ENCODE measurements at places on chromosomes 6 and 20.

GRCh38 chr6:38782616-38783015, 67.5 kb downstream of the DNAH8 start:
- DNase-seq, result no peak

- DNase-seq, result no peak
Measured at GRCh38 chr6:129785756-129786135, 75.4 kb downstream of the TMEM244 start.

DNA sequence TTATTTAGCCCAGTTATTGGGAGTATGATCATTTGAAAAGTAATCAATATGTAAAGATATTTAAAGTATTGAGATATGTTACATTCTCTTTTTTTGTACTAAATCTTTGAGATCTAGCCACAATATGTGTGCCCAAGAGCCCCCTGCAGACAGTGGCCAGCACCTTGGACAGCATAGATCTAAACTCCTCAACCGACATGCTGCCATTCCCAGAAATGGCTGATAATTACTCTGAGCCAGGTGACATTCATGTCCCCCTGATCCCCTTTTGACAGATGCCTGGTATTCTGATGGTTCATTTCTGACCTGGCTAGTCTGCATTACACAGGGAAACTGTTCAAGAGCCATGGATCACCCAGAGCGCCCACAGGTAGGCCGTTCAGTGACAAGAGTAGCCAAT, 177.1 kb downstream of the ZDHHC14 start:
- DNase-seq, result no peak

DNA sequence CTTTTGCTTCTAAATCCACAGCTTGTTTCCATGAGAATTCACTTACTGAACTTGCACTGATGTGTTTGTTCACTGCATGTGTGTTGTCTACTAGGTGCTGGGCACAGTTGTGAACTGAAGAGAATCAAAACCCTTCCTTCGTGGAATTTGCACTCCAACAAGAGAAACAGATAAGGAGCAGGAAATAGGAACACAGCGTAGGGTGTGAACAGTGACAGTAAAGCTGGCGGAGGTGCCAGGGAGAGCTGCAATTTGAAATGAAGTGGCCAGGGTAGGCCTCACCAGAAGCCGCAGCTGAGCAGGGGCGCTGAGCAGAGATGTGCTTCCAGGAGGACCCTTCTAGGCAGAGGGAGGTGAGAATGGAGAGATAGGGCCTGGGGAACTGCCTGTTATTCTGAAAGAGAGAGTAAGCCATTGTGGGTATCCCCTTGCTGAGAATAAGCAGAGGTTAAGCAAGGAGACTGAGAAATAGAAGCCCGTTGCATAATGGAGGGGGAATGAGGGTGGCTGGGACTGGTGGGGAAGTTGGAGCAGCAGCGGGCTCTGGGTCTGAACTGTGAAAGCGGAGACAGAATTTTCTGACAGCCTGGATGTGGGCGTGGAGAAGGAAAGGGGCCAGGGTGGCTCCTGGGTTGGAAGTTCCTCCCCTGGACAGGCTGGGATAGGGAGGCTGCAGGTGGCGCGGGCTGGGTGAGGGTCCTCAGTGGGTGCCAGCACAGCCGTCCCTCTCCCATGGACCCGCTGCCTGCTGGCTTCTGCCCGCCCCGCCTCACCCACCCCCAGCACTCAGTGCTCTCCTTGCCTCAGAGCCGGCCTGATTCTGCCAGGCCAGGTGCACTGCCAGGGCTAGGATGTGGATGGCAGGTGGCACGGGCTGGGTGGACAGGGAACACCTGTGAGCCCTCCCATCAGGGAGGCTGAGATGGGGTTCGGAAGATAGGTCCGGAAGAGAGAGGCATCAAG, 114.7 kb upstream of the AFDN start:
- DNase-seq, result no peak

- DNase-seq, result no peak
Measured at GRCh38 chr6:75233092-75233615, 10.4 kb downstream of the COX7A2 start.

DNA sequence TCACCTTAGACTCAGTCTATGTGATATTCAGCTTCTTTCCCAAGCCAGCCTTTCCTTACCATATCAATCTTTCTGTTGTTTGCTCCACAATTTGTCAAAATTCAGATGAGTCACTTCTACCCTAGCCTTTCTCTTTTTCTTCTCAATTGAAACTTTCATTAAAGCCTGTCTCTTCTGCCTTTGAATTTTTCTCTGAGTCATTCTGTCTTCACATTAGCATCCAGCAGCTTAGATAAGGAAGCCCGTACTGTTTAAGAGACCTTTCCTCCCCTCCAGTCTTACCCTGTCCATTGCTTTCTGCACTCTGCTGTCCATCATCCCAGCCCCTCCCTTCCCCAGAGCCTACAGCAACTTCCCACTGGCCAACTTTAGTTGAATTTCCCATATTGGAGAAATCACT, 34.9 kb upstream of the RALGAPA2 start:
- no peak for DNase-seq

GRCh38 chr6:127216810-127217789, 49.6 kb upstream of the RNF146 start:
- no peak for DNase-seq

GRCh38 chr6:141726248-141726647, 406.5 kb upstream of the GJE1 start:
- DNase-seq, result no peak

GRCh38 chr20:13261460-13262301, 40.6 kb downstream of the ISM1 start:
- peak; percentile 40 for DNase-seq

DNA sequence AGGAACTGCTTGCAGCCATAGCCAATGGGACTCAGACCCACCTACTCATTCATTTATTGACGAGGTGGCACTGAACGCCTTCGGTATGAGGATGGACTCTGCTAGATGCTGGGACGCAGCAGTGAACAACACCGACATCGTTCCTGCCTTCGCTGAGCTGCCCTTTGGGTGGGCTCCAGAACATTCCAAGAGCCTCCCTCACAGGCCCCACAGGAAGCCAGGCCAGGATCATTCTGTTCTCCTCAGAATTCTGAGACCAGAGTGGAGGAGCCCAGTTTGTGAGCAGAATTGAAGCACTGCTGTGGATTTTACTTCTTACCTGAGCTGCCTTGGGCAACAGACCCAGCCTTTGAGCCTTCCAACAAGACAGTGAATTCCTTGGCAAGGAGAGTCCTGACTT, 82.1 kb downstream of the KCNB1 start:
- DNase-seq, result no peak

DNA sequence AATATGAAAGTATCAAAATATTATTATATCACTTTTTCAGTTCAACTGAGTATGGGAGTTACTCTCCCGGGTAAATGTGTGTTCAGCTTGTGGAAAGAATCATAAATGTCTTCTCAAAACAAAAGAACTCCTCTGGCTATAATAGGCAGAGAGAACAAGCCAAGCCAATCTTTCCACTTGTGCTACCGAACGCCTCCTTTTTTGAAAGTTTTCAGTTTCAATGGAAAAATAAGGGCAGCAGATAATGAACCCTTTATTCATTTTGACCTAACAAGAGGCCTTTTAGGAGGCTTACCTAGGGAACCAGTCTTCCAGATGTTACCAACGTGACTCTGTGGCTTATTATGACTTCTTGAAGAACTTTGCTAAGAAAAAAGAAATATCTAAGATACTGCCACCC, 67.5 kb downstream of the PDE7B start:
- DNase-seq, result no peak

DNA sequence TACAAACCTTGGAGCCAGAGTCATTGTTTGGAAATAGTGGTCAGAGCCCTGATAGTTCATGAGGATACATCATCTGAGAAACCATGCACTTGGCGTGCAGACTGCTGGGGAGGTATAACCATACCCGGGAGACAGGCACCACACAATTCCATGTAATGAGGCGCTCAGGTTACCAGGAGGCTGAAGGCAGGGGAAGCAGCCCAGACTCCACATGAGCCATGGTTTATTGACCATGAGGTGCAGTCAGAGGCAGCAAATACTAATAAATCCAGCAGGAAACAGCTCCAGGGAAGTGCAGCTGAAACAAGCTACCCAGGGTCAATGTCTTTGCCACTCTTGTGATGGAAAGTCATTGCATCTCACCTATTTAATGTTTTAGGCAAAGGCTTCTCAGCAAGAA, 156.0 kb downstream of the TBC1D7 start:
- DNase-seq, result no peak

DNA sequence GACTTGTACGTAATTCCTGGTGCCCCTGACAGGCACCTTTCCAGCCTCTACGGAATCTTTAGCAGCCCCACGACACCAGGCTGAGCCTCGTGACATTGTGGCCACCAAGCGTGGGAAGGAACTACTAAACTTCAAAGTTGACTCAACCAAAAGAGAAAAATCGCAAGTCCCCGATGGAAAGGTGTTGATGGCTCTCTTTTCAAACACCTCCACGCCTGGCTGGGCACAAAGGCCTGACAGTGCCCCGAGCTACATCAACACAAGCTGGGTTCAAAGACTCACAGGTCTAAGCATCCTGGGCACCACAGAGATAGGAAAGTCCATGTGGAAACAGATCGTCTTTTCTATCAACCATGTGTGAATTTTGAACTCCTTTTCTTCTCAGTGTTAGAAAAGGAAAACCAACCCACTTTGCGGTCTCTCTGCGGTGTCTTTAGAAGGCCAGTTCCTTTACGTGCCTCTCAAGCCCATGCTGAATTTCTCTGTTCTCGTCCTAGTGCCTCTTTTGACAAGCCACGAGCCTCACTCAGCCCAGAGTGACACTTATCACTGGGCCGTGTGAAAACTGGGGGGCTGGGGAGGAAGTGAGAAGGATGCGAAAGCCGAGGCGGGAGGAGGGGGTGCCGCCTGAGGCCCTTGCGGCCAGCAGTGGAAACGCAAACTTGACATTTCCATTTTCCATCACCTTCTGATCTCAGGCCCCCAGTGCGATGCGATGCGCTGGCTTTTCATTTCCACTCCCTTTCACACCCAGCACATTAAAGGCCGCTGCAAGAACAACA, 59.4 kb downstream of the GFOD1 start:
- DNase-seq, result no peak

DNA sequence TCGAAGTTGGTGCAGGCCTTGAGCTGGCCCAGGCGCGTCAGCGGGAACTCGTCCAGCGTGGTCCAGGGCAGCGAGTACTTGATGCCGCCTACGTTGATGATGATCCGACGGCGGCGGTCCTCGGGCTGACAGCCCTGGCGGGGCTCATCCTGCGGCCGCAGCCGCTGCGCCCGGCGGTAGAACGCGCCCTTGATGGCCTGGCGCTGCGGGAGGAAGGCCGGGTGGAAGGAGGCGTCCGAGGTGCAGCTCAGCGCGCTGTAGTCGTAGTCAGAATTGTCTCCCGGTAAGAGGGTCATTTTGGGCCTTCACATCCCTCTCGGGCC, 12.9 kb downstream of the KCNG1 start:
- DNase-seq, result no peak

DNA sequence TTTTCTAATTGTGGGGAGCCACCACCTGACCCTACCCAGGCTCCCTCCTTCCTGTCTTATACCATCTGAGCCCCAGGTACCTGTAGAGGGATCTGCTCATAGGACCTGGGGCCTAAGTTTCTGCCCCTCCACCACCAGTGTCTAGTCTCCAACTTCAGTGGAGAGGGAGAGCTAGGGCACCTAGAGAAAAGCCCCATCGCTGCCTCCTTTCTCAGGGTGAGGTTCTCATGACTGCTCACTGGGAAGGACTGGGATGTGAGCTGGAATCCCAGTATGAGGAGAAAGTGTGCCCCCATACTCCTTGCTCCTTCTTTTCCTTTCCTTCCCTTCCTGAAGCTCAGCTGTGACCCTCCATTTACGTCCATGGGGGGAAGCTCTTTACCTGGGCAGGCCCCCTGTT, 231.6 kb downstream of the LRFN2 start:
- DNase-seq, result no peak

DNA sequence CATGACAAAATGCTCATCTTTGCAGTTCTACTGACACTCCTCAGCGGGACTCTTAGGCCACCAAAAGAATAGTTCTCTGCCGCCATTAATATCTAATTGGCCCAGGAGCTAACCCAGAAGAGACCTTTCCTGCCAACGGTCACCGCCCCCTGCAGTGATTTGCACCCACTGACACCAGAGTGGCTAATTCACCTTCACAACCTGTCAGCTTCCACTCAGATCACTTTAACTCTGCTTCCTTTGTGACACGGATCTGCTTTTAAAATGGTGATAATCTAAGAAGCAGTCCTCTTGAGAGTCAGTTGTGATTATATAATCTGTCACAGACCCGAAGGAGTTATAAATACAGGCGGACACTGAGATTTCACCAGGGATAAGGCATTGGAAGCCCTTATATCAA, 172.8 kb downstream of the FRK start:
- no peak for DNase-seq

DNA sequence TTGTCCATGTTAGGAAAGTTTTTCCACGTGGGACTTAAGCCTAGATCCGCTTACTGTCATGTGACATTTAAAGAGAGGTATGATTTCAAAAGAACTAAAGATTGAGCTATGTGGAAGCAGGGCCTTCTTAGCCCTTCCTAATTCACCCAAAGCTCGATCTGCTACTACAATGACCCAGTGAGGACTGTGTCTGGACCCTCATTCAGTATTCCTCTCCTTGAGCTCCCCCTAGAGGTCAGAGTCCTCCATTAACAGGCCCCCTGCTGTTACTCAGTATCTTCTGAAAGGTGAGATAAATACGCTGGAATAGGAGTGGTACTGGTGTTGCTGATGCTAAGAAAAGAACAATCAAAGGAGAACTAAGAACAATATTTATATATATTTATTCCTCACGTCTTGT, 414.0 kb downstream of the GJA1 start:
- DNase-seq, result peak; percentile 64

- DNase-seq, result no peak
Measured at GRCh38 chr6:159642481-159642880, 50.6 kb downstream of the SOD2 start.

DNA sequence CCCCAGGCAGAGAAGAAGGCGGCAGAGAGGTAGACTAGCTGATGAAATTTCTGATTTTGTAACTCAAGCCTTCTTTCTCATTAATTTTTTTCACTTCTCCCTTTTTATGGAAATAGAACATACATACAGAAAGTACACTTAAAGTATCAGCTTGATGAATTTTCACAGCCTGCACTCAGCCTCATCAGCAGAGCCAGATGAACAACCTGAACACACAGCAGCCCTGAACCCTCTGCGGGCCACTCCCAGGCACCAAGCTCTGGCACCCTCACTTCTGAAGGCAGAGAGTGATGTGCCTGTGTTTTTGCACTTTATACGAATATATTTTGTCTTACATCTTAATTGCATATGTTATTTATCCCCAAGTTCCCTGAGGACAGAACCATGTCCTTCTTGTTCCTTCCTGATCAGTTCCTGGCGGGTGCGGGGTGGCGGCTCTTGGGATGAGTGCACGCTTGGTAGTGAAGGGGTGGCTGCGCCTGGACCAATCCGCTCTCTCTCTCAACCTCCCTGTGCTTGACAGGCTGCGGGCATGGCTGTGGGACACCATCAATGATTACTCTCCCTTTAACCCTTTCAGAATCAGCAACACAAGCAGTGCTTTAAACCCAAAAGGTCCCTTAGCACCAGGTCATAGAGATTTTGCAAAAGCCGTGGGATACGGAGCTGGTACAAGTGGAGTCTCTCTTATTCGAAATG, 34.8 kb upstream of the AFDN start:
- DNase-seq, result no peak

GRCh38 chr6:5205877-5206850, 54.6 kb downstream of the LYRM4 start:
- DNase-seq, result peak; percentile 50

- DNase-seq, result peak; percentile 25
Measured at GRCh38 chr6:35092362-35093117, 48.6 kb downstream of the TCP11 start.

Data from bronchial epithelial cell (primary cell).